ENCODE measurements at places on chromosomes 2 and 18. TPM values are rescaled to one million over a fixed set of nuclear protein-coding genes. Genes with fewer than 3 reads are reported as not detected.

GRCh38 chr18:78776706-78777285 is 202.8 kb upstream of the SALL3 start:
- no peaks in the 10 kb centered on the region for H3K27me3 ChIP-seq
- no peak overlapping the region for H3K4me3 ChIP-seq
- H3K36me3 ChIP-seq = no peaks in the 10 kb centered on the region
- H3K27ac ChIP-seq = no peak overlapping the region

- no peak for DNase-seq
- H3K27me3 ChIP-seq = no peaks in the 10 kb centered on the region
- peaks cover 64% of the 10 kb centered on the region for H3K36me3 ChIP-seq
These were observed 48.7 kb downstream of the ST3GAL5 start for GRCh38 chr2:85840091-85840490.

GRCh38 chr2:157479081-157480027 is 35.5 kb upstream of the CYTIP start:
- H3K27me3 ChIP-seq = no peaks in the 10 kb centered on the region
- H3K4me3 ChIP-seq = no peak overlapping the region
- no peaks in the 10 kb centered on the region for H3K36me3 ChIP-seq
- peak overlapping the region; percentile 16 for H3K27ac ChIP-seq
- no peak for DNase-seq
- peaks cover 22% of the 10 kb centered on the region for H3K4me1 ChIP-seq

The FKBP7 gene
- 0.44 TPM for total RNA-seq

Data from activated B cell treated with CpG ODN at 0.5 μM for 24 hours (primary cell).